Right renal pelvis (tissue), 4 donors: ENCODE measurements at places on chromosomes 5 and 9.

DNA sequence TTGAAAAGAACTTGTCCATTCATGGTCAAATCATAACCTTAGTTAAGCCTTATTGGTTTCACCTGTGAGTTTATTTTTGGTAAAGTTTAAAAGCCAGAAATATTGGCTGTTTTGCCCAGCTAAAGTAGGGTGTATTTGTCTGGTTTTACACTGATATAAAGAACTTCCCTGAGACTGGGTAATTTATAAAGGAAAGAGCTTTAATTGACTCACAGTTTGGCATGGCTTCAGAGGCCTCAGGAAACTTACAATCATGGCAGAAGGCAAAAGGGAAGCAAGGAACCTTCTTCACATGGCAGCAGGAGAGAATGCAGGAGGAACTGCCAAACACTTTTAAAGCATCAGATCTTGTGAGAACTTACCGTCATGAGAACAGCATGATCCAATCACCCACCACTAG, 55.3 kb downstream of the JAKMIP2 start:
- no peak for DNase-seq

DNA sequence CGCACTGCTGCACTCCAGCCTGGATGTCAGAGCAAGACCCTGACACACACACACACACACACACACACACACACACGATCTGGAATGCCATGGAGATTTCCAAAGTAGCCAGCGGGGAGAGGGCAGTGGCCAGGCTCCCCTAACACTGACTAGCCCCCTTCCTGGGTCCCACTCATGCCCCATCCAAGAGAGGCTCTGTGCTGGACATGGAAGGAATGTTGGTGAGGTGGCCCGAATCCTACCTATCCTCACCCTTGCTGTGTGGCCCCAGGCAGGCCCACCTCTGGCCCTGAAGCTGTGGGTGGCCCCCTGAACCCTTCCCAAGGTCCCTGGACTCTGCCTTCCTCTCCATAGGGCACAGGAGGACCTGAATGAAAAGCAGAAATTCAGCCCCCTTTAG, 7.3 kb downstream of the BRD3 start:
- DNase-seq, result no peak

GRCh38 chr9:136541179-136541578, 4.7 kb downstream of the NOTCH1 start:
- no peak for DNase-seq

- no peak for DNase-seq
Measured at GRCh38 chr9:12988258-12988657, 213.4 kb downstream of the LURAP1L start.

GRCh38 chr5:154783774-154784460, 28.7 kb downstream of the LARP1 start:
- DNase-seq, result no peak

DNA sequence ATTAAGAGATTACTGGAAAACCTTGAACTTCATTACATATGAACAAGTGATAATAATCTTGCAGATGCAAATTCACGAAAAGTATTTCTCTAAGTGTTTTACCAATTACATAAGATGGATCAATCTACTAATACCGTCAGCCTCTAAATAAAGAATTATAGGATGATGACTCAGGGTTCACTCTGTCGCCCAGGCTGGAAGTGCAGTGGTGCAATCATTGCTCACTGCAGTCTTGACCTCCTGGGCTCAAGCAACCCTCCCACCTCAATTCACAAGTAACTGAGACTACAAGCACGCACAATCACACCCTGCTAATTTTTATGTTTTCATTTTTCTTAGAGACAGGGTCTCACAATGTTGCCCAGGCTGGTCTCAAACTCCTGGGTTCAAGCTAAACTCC, 56.1 kb downstream of the CHD1 start:
- no peak for DNase-seq

GRCh38 chr5:23014825-23015224, 161.7 kb upstream of the CDH12 start:
- no peak for DNase-seq

DNA sequence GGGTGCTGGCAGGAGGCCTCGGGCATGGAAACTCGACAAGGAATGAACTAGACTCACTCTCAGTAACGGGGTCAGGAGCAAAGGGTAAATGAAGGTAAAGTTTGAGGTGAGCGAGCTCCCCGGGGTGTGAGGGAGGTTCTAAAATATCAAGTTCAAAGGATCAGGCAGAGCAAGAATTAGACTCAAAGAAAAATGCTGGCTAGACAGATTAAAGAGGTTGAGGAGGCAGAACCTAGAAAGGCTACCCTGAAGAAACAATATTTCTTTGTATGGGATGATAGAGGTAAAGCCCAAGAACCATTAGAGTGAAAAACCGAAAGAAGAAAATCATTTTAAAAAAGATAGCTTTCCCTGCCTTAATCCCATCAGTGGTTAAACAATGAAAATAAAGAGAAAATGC, 386.7 kb upstream of the MEF2C start:
- no peak for DNase-seq

- DNase-seq, result no peak
Measured at GRCh38 chr9:97412626-97413385, 910 bp downstream of the TDRD7 start.

DNA sequence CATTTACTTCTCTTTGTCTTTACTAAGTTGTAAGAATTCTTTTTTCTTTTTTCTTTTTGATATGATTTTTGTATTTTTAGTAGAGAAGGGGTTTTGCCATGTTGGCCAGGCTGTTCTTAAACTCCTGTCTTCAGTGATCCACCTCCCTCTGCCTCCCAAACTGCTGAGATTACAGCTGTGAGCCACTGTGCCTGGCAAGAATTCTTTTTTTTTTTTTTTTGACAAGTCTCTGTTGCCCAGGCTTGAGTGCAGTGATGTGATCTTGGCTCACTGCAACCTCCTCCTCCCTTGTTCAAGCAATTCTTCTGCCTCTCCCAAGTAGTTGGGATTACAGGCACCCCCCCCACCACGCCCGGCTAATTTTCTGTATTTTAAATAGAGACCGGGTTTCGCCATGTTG, 9.9 kb downstream of the NPM1 start:
- DNase-seq, result no peak

- no peak for DNase-seq
Measured at GRCh38 chr9:125495172-125496119, 211.6 kb downstream of the MAPKAP1 start.

GRCh38 chr5:106324356-106324755, 1346.4 kb downstream of the EFNA5 start:
- no peak for DNase-seq

- no peak for DNase-seq
Measured at GRCh38 chr5:95417971-95418370, 26.8 kb downstream of the FAM81B start.

DNA sequence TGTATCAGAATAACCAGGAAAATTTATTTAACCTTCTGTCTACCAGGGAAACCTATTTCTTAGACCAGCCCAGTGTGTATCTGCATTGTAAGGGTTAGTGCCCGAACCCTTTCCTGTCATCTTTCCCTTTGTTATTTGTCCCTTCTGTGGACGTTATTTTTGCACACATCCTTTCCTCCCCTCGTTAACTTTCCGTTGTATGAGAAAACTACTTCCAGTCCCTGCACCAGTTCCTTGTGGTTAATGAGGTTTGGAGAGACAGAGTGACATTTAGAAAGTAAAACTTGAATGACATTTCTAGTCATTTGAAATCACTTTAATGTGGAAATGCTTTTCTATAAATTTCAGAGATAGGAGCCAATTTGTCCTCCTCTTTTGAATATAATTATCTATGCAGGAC, 4.3 kb upstream of the IFNB1 start:
- DNase-seq, result no peak

GRCh38 chr5:87097664-87098063, 170.0 kb upstream of the RASA1 start:
- DNase-seq, result no peak

DNA sequence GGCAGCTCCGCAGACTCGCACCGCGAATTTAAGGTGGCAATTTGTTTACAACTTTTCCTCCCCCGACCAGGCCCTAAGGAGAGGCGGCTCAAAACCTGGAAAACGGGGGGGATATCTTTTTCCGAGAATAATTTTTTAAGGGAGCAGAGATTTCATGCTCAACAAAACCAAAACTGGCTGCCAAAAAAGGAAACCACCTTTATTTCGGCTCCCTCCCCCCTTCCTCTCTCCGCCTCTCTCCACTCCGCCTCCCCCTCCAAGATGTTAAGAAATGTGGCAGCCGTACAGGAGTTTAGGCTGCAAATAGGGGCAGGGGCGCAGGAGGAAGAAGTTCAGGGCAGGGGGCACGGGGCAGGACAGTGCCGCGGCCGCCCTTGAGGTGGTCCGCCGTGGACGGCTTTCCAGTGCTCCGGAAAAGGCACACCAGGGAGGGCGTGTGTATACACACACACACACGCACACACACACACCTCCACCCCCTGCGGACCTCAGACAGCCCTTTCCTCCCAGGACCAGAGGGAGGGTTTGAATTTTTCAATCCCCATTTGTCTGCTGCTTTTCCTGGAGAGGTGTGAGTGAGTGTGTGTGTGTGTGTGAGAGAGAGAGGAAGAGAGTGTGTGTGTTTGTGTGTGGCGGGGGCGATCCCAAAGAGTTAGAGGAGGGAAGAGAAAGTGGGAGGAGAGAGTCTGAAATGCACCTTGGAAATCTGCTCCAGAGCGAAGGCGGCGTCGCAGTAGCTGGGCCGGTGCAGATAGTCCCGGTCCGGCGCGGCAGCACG, 9.1 kb downstream of the PTCH1 start:
- no peak for DNase-seq

- no peak for DNase-seq
Measured at GRCh38 chr9:87898151-87898550, 15.5 kb downstream of the SPATA31E1 start.

- DNase-seq, result no peak
Measured at GRCh38 chr5:181040631-181040945, 522 bp downstream of the BTNL9 start.

GRCh38 chr5:51379331-51379700, 3.9 kb upstream of the ISL1 start:
- DNase-seq, result no peak

DNA sequence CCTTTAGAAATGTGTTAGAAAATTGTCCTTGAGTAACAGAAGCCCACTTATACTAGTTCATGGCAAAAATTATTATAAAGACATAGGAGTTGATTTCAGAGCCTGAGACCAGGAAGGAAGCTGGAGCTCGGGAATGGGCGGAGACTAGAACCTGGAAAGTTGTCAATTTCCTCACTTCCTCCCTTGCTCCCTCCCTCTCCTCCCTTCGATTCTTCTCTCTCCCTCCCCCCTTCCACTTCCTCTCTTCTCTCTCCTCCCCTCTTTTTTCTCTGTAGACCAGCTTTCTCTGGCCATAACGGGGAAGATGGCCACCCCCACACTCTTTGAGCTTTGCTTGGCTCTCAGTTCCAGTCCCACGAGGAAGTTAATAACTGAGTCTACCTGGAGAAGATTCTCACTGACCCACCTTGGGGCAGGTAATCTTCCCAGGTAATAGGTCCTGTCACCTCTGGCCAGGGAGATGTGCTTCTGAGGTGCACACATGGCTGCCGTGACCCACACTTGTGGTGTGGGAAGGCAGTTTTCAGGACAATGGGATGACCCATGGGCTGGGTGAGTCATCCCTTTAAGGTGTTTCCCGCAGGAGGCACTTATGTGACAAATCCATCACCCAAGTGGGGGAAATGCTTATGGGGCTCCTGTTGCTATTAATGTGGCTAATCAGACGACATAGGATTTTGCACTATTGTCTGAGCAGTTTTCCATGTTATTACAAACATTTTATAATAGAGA, 78.7 kb downstream of the HSPA4 start:
- DNase-seq, result no peak

DNA sequence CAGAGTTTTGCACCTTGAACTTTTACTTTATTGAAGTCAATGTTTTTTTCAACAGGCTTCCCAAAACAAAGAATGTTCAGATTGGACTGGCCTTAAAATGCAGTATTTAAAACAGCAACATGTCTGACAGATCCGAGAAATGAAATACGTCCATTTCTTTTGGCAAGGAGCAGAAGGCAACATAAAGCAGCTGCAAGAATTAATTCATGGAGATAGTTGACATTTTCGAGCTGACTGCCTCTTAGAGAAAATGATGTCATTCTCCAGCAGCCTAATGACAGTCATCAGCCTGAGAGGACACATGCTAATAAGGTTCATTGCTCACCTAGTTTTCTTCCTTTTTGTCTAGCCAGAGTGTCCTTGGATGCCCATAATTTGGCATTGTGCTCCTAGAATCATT, 232.2 kb upstream of the SEMA6A start:
- DNase-seq, result peak; percentile 20

DNA sequence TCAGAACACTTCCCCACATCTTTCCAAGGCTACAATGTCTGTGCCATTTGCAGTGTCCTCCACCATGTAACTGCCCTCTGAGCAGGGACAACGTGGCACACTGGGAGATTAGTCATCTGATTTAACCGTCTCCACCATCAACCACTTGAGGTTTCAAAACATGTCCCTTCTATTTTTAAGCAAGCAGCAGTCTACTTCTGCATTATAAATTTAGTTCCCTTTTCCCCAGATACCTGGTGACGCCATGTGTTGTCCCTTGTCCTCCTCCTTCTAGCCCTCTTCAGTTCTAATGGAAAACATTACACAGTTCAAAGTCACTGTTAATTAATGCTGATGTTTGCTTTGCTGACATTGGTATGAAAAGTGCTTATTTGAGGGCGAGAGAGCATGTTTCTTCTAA, 52.8 kb downstream of the ATP10B start:
- DNase-seq, result no peak

DNA sequence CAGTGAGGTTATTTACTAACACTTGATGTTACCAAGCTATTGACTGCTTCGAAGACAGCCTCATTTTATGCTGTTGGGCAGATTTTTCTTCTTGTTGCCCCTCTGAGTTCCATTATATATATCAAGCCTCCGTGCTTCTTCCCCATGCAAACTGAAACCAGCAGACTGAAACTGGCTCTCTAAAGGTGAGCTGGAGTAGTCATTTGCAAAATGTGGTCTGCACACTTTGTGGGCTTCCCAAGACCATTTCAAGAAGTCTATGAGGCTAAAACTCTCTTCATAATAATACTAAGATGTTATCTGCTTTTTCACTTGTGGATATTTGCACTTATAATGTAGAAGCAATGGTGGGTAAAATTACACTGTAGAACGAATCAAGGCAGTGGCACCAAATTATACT, 13.9 kb downstream of the SLC36A1 start:
- no peak for DNase-seq

GRCh38 chr5:81854915-81855314, 104.0 kb upstream of the SSBP2 start:
- DNase-seq, result no peak

- DNase-seq, result no peak
Measured at GRCh38 chr9:35075358-35075757, 2.9 kb upstream of the VCP start.

- peak; percentile 3 for DNase-seq
Measured at GRCh38 chr5:71482132-71482531, 26.7 kb downstream of the BDP1 start.

GRCh38 chr5:32044434-32044833, 129.7 kb downstream of the GOLPH3 start:
- DNase-seq, result no peak

DNA sequence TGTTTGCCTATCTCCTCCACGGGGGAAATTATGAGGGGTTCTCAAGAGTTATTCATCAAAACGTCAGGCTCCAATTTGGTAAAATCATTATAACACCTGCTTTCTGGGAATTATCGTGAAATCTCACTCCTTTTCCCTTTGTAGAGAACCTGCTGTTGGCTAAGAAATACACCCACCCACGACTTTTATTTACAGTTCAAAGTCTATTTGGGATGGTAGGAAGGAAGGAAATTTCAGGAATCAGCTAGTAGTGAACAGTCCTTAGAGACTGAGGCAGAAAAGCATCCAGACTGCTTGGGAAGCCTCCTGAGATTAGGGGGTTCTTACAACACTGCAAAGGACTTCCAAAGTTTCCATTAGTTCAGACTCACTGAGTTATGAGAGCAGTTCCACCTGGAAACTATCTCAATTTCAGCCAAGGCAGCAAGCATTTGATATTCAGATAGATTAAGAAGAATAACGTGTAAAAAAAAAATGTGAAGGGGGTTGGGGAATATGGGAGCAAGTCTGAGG, 9.4 kb upstream of the SPDL1 start:
- DNase-seq, result no peak
